Right renal cortex interstitium (tissue), 3 donors: ENCODE measurements at places on chromosomes 6 and 20. TPM values are rescaled to one million over a fixed set of nuclear protein-coding genes. Genes with fewer than 3 reads are reported as not detected.

GRCh38 chr6:109486068-109486467, 3.0 kb upstream of the ZBTB24 start:
- DNase-seq, result no peak

DNA sequence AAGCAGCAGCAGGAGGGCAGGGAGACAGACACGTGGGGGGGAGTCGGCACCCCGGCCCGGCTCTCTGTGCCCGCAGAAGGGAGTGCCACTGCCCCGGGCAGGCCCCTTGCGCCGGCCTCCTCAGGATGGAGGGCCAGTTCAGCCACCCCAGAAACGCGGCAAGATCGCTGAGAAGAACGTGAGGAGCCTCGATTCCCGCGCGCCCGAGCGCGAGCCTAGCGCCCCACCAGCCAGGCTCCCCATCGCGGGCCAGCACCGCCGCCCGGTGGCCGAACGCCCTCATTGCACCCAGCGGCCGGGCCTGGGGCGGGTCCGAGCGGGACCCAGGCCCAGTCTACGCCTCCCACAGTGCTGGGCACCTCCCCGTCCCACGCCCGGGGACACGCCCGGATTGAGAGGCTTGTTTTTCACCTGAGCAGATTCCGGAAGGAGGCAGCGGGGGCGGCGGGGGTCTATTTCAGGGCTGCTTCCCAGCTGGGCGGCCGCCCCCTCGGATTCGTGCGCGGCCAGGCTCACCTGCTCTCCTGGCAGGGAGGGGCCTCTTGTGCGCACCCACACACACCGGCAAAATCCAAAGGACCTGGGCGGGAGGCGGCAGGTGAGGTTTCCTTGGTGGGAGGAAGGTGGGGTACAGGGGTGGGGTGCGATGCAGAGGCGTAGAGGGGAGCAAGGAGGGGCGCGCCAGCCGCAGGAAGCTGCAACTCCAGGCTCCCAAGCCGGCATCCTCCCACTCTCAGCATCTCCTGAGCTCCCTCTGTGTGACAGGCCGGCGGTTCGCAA, 9.0 kb upstream of the GRM4 start:
- DNase-seq, result no peak

- no peak for DNase-seq
Observed at GRCh38 chr6:157952861-157953351, 28.8 kb upstream of the SYNJ2 start.

DNA sequence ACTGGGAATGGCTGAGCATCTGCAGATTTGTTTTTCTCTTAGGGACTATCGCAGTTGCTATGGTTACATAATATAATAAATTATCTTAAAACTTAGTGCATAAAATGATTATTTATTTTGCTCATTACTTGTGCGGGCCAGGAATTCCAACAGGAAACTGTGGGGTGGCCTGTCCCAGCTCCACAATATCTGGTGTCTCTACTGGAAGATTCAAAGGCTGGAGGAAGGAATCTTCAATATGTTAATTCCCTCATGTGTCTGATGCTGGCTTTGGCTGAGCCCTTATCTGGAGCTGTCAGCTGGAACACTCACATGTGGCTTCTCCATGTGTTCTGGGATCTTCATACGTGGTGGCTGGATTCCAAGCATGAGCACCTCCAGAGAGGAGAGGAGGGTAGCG, 23.9 kb upstream of the B3GAT2 start:
- no peak for DNase-seq

DNA sequence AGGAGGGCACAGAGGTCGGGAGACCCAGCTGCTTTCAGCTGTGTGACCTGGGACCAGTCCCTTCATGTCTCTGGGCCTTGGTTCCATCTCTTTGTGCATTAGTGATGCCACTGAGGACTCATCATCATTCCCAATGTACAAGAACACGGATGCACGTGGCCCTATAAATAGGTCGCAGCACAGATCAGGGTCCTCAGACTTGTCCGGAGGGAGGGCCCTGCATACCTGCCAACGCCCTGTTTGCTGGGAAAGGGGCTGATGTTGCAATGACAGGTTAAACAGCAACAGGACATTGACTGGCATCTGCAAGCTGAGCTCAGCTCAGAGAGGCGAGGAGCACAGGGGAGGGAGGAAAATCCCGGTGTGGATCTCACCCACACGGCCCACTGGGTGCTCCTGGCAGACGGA, 21.8 kb downstream of the TGM2 start:
- DNase-seq, result no peak

UBD gene
- polyA plus RNA-seq, result 0.75 TPM

BICRAL gene
- polyA plus RNA-seq, result 14.9 TPM
